Activated effector memory CD4-positive, alpha-beta T cell treated with anti-CD3 and anti-CD28 coated beads, Interleukin-2, amount 50 U/mL, for 16 hours (primary cell): ENCODE measurements at places on chromosomes 1 and 21.

GRCh38 chr1:87720561-87720960 lies 391.9 kb downstream of the LMO4 start:
- DNase-seq = no peak

GRCh38 chr1:213526306-213526705 lies 461.5 kb upstream of the PROX1 start:
- no peak for DNase-seq

- no peak for DNase-seq
These were observed 727.6 kb upstream of the CHRM3 start for GRCh38 chr1:238658763-238659162.

DNA sequence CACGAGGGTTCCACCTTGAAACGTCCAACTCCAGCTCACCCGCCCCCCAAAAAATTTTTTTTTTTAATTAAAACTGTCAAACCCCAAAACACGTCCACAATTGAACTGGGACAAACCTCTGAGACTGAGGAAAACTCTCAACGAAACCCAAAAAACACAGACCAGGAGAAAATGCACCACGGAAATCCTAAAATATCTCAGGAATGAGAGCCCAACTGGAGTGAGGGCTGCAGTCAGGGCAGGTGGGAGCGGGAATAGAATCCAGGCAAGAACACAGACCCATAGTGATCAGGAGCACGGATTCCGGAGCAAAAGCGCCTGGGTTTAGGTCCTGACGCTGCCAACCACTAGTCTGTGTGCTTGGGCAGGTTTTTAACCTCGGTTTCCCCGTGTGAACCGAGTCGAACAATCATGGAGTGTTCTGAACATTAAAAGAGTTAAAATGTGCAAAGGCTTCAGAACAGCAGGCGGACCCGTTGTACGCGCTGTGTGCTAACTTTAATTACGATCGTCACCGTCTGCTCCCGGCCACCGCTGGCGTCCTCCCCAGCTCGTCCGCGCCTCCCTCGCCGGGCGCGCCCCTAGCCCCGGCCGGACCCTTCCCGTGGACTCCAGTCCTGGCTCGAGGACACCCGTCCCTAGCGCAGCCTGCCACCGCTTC lies 624 bp downstream of the ARHGAP29 start:
- DNase-seq = no peak

GRCh38 chr1:231049121-231049979 lies 9.3 kb upstream of the FAM89A start:
- DNase-seq = no peak

DNA sequence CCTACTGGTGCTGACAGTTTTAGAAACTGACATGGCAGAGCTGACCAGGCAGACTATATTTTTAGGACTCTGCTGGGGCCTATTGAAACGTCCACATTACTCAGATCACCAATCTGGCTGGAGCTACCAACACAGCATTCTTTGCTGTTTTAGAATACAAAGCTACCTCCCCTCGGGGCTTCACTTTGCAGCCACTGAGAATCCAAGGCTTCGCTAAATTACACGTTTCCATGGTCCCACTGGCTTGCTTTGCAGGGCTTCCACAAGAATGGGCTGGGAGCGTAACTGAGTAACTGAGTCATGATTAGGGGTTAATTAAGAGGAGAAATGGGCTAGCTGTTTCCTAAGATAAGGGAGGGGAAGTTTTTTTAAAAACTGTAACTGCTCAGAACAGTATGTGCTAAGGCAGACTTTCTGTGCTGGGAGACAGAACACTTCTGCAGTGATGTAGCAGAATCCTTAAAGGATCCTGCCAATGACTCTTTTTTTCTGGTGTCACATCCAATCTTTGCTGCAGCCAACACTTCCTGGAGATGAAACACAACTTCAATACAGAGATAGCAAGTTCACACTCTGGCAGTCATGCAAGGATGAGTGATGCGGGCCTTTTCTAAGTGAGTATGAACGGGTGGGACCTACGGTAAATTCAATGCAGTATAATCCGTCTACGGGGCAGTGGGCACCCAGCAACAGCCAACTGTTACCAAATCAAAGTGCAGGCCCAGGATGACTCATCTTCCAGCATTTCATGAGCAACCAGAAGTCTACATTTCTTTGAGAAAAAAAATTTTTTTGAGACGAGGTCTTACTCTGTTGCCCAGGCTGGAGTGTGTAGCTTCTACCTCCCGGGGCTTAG lies 21.5 kb downstream of the NDUFS5 start:
- DNase-seq = no peak

DNA sequence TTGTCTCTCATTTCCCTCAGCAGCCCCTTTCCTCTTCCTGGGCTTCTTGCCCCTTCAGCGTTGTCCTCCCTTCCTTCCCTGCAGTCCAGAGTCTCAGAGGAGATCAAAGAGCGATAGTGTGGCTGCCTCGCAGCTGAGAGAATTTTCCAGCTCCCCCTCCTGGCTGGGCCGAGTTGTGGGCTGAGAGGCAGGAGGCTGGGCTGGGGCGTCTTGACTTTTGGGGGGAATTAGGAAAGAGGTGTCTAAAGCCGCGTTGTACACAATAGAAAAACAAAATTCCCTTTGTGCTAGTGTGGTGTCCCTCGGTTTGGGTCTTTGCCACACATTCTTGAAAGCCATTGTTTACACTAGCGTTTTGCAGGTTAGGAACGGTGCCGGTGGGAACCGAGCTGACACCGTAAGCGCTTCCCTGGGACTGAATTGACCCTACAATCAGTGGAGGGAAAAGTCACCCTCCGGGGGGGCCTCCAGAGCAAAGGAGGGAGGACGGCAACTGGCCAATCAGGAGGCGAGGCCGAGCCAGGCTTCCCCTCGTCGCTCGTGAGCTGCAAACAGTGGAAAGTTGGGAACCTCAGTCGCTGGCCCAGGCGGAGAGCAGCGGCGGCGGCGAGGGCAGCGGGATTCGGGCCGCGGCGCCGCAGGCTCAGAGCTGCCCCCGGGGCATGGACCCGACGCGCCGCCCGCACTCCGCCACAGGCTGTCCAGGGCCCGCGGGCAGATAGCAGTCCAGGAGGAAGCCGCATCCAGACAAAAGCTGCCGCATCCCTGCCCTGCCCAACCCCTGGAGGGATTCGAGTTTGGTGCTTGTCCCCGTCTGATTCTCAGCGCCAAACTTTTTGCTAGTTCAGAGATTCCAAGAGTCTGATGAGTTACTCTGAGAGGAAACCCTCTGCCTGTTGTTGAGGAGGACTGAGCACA lies at the start of gene HMCN1:
HMCN1 (plus strand) TSS at position 574 of the 918 bp plus-strand sequence. CDS start 389 bp downstream, outside the sequence.
- DNase-seq = peak; percentile 64

GRCh38 chr21:39014747-39015146 lies 168.5 kb downstream of the PSMG1 start:
- no peak for DNase-seq

DNA sequence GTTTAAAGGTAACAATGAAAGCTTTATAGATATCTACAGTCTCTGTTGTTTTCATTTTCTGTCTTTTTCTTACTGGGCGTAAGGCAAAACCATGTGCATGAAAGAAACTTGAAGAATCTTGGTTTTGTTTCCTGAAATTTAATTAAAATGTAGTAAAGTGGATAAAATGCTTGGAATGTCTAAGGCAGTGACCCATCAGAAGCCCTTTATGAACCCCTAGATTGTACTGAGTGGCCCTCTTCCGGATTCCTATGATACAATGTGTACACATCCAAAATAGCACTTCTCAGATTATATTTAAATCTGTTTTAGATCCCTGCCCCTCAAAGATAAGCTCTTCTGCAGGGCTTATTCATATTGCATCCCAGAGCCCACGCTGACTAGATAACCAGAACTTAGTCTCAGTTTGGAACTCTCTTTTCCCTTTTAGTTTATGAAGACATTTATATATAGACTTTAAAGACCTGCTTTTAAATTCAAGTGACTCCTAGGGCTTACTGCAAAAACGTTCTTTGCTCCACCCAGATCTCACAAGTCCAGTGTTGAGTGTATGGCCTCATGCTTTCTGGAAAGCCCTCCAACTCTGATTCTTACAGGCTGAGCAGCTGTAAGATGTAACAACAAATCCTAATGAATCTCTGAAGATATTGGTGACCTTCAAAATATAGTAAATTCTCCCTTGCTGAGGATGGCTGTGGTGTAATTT lies 142.9 kb downstream of the LRRC7 start:
- no peak for DNase-seq

DNA sequence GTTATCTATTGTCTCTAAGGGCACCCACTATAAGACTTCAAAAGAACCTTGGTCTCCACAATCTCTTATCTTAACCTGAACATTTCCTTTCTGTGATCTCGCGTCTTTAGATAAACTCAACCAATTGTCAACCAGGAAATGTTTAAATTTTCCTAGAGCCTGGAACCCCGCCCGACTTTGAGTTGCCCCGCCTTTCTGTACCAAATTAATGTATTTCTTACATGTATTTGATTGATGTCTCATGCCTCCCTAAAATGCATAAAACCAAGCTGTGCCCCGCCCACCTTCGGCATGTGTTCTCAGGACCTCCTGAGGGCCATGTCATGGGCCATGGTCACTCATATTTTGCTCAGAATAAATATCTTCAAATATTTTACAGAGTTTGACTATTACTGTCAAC lies 5.9 kb upstream of the CXADR start:
- DNase-seq = no peak

DNA sequence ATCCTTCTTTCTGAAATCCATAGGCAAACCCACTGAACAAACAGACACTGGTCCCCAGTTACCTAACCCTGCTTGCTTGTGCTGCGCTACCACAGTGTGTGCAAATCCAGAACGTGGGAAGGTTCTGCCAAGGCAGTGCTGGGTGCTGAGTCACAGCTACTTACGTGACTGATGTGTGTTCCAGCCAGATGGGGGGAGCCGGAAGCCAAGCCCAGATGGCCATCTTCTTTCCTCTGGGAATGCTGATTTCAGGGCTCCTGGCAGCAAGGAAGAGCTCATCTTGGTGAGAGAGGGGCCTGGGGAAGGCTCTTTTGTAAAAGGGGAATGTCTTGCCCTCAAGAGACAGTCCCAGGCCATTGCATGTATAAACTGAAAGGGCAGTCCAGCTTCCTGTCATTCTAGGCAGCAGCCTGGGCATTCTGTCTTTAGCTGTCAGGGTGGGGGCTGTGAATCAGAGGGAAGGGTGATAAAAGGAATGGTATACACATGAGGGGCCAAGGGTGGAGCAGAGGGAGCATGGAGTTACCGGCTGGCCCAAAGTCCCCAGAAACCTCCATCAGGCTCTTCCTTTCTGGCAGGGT lies 54.1 kb downstream of the CD46 start:
- DNase-seq = no peak
